ENCODE measurements at places on chromosomes 13 and 19. TPM values are rescaled to one million over a fixed set of nuclear protein-coding genes. Genes with fewer than 3 reads are reported as not detected.

Gene INSL3
- total RNA-seq: not detected

Gene IGSF23
- not detected for total RNA-seq

Gene KLK14
- total RNA-seq: not detected

Gene GPC6
- 0.57 TPM for total RNA-seq

Gene VSIG10L
- 46.0 TPM for total RNA-seq

Gene SRRM5
- total RNA-seq: not detected

DNA sequence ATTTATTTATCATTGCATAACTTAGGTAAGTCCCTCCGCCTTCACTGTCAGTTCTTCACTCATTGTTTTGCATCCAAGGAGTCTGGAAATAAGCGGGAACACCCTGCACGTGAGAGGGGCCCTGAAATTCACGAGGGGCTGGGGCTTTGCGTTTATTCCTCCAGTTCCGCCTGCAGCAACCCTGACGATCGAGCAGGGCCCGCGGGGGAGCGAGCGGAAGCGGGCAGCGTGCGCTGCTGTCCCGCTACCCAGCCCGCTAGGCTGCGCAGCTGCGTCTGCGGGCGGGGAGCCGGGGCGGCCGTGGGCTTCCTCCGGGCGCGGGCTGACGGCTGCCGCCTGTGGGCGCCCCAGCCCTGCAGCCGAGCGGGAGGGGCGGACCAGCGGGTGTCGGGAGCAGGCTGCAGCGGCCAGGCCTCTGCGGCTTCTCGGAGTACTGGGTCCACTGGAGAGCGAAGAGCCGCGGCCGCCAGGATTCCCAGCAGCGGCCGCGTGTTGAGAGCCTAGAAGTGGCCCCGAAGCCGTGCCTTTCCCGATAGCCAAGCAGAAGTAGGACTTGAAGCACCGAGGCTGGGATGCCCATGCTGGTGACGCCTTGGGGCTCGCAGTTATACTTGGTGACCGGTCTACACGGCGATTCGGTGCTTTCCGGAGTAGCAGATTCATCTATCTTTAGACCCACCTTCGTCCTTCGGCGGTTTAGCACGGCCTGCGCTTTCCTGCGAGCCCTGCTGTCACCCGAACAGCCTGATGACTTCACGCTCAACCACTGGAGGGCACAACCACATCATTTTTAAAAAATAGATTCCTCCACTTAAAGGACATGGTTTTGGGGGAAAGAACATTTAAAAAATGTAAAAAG, 32.9 kb upstream of the SACS start:
- H3K27ac ChIP-seq: peak overlapping the region; percentile 83
- H3K36me3 ChIP-seq: no peaks in the 10 kb centered on the region
- no peak for DNase-seq
- H3K4me1 ChIP-seq: peaks cover 33% of the 10 kb centered on the region
- peak overlapping the region; percentile 51 for H3K4me3 ChIP-seq

- peaks cover 6% of the 10 kb centered on the region for H3K4me1 ChIP-seq
- no peaks in the 10 kb centered on the region for H3K36me3 ChIP-seq
- DNase-seq: no peak
- H3K4me3 ChIP-seq: no peak overlapping the region
- no peak overlapping the region for H3K27ac ChIP-seq
Measured at GRCh38 chr13:34208336-34208735, 390.4 kb downstream of the RFC3 start.

GRCh38 chr13:75220861-75221260, 261.1 kb downstream of the TBC1D4 start:
- no peaks in the 10 kb centered on the region for H3K4me1 ChIP-seq
- no peaks in the 10 kb centered on the region for H3K36me3 ChIP-seq
- H3K27me3 ChIP-seq: peaks cover 9% of the 10 kb centered on the region
- H3K4me3 ChIP-seq: no peak overlapping the region
- DNase-seq: no peak
- H3K27ac ChIP-seq: no peak overlapping the region

- H3K27me3 ChIP-seq: no peaks in the 10 kb centered on the region
- H3K36me3 ChIP-seq: no peaks in the 10 kb centered on the region
- H3K4me3 ChIP-seq: no peak overlapping the region
- no peak overlapping the region for H3K27ac ChIP-seq
Measured at GRCh38 chr13:76129305-76130000, 493.3 kb downstream of the LMO7 start.

DNA sequence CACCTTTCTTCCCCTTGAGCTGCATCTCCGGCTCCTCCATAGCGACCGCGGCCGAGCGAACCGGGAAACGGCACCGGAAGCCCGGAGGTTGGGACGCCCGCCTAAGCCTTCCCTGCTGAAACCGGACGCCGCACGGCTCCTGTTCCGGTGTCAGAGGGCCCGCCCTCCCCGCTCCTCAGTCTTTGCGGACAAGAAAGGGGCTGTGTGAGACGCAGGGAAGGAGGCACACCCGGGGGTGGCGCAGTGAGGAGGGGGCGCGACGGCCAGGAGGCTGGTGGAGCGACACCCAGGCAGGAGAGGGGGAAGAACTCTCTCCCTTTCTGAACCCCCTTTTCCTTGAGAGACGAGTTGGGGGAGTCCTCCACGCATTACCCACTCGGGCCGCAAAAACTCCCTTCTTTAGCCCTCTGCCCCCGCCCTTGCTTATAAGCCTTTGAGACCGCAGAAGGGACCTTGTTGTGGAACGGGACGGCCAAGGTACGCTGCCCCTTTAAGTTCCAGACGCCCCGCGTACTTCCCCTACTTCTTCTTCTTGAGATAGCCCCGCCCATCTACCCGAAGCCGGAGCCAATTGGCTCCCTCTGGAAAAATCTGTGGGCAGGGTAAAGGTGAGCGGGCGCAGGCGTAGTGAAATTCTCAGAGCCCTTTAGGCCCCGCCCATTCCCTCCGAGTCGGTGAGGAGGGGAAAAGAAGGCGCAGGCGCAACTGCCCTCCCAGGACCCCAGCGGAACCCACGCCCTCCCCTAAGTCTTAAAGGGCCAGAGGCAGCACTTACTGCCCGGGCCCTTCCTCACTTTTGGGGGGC, at the start of the genes BORCS8 and RFXANK:
TSS of gene BORCS8 (minus strand) at position 75 of the 805 bp plus-strand sequence. CDS start at position 40, 35 bp downstream.
TSS of gene RFXANK (plus strand) at position 181 of the 805 bp plus-strand sequence. CDS start 1,689 bp downstream, outside the sequence.
- peaks cover 6% of the 10 kb centered on the region for H3K36me3 ChIP-seq
- peak within 1 kb of the TSS; percentile 99 for H3K27ac ChIP-seq
- H3K4me3 ChIP-seq: peak within 1 kb of the TSS; percentile 85
- DNase-seq: peak; percentile 96
- H3K4me1 ChIP-seq: peaks cover 37% of the 10 kb centered on the region
- H3K27me3 ChIP-seq: no peaks in the 10 kb centered on the region

DNA sequence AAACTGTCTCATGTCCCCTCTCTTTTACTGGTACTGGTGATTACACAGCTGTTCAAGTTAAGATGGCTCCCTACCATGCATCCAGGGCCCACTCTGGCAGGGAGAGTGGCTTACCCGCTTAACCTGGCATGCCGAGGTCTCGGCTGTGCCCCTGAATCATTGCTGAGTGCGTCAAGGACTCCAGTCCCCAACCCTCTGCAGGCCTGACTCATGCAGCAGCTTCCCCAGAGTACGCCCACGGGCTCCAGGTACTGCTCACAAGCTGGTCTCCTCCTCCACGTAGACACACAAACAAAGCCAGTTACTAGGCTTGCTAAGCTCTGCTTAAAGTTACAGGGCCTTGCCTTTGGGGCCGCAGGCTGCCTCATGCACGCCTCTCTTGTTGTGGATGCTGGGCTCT, 447.4 kb downstream of the COG6 start:
- peak overlapping the region; percentile 81 for H3K27ac ChIP-seq
- no peak for DNase-seq
- H3K4me1 ChIP-seq: peaks cover 33% of the 10 kb centered on the region
- H3K27me3 ChIP-seq: no peaks in the 10 kb centered on the region
- H3K36me3 ChIP-seq: no peaks in the 10 kb centered on the region

GRCh38 chr19:56383826-56384605, 9.3 kb downstream of the ZNF582 start:
- no peaks in the 10 kb centered on the region for H3K4me1 ChIP-seq
- H3K27ac ChIP-seq: no peak overlapping the region

DNA sequence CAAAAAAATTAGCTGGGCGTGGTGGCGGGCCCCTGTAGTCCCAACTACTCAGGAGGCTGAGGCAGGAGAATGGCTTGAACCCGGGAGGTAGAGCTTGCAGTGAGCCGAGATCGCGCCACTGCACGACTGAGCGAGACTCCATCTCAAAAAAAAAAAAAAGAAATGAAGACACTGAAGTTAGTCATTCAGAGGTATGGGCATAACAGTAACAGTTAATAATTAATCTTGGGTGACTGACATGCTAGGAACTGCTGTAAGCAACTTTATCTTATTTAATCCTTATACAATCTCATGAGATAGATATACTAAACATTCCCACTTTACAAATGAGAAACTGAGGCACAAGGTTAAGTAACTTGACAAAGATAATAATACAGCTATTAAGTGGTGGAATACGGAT, 4.9 kb downstream of the SKA3 start:
- H3K27ac ChIP-seq: no peak overlapping the region
- H3K36me3 ChIP-seq: no peaks in the 10 kb centered on the region
- no peak for DNase-seq
- H3K4me1 ChIP-seq: peaks cover 14% of the 10 kb centered on the region

- no peak overlapping the region for H3K4me3 ChIP-seq
- no peak overlapping the region for H3K27ac ChIP-seq
- no peaks in the 10 kb centered on the region for H3K4me1 ChIP-seq
- DNase-seq: no peak
- no peaks in the 10 kb centered on the region for H3K27me3 ChIP-seq
Measured at GRCh38 chr13:39245688-39246087, 207.4 kb downstream of the NHLRC3 start.

GRCh38 chr13:107466326-107467099, 748.8 kb downstream of the LIG4 start:
- no peak overlapping the region for H3K27ac ChIP-seq
- no peak overlapping the region for H3K4me3 ChIP-seq

- no peaks in the 10 kb centered on the region for H3K27me3 ChIP-seq
- peaks cover 2% of the 10 kb centered on the region for H3K36me3 ChIP-seq
- no peak overlapping the region for H3K4me3 ChIP-seq
- DNase-seq: no peak
- H3K4me1 ChIP-seq: peaks cover 33% of the 10 kb centered on the region
Measured at GRCh38 chr13:113817860-113818691, 45.8 kb downstream of the GAS6 start.

All from esophagus squamous epithelium (tissue), 5 donors.